ENCODE measurements at places on chromosomes 11 and 22.

DNA sequence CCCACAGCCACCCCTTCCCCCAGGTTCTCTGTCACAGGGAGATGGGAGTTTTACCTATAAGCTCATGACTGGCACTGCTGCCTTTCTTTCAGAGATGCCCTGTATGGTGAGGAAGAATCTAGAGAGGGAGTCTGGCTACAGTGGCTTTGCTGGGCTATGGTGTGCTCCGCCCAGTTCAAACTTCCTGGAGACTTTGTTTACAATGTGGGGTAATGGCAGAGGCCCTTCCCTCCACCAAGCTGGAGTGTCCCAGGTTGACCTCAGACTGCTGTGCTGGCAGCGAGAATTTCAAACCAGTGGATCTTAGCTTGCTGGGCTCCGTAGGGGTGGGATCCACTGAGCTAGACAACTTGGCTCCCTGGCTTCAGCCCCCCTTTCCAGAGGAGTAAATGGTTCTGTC lies 143.5 kb downstream of the MSANTD4 start:
- DNase-seq = no peak

GRCh38 chr11:10317776-10318526 lies 13.1 kb downstream of the ADM start:
- DNase-seq = no peak

DNA sequence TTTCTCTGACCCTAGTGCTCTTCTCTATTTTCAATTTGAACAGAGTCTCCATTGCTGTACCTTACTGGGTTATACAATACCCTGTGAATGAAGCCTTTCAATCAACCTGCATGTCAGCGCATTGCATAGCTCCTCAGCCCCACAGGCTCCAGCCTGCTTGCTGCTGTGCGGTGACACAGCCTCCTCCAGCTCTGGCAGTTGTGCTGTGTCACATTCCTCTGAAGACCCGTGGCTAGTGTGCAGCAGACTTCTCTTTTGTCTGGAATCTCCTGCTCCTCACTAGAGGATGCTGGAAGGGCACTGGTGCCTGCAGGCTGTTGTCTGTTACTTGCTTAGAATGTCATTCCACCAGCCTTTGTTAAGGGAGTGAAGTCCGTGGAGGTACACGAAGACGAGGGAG lies 390.1 kb upstream of the B3GAT1 start:
- DNase-seq = no peak

GRCh38 chr11:35288309-35288708 lies 131.0 kb downstream of the SLC1A2 start:
- no peak for DNase-seq

- DNase-seq = no peak
These were observed 435.1 kb upstream of the CCDC90B start for GRCh38 chr11:83721263-83721662.

- DNase-seq = no peak
These were observed 583 bp downstream of the APLP2 start for GRCh38 chr11:130070109-130070845.

DNA sequence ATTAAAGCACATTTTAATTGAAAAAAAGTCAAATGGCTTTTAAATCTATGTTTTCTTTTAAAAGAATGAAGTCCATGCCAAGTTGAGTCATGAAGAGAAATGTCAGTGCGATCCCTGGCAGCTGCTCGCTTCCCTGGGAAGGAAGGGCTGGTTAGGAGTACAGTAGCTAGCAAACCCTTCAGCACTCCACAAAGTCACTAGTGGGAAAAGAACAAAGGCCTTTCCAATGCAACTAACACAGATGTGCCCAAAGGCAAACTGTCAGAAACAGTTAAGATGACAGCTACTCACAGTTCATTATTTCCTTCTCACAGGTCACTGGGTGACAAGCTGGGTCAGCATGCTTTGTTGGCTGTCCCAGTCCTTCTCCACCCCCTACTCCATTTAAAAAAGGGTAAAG lies 308.7 kb downstream of the DCDC1 start:
- no peak for DNase-seq

DNA sequence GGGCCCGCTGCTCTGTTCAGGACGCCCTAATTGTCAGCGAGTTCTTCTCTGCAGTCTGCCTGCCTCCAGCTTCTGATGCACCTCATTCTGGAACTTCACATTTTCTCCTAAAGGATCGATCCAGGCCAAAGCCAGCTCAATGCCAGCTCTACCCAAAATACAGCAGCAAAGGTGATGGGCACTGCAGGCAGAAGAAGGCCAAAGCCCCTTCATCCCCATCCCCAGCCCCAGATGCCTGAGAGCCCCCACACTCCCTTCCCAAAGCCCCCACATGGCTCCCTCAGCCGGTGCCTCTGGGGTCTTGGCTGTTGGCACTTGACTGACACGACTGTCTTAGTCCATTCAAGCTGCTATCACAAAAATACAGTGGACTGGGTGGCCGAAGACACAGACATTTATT lies 410.3 kb downstream of the BRD1 start:
- no peak for DNase-seq

GRCh38 chr22:40310081-40310767 lies 36.1 kb upstream of the ADSL start:
- no peak for DNase-seq

DNA sequence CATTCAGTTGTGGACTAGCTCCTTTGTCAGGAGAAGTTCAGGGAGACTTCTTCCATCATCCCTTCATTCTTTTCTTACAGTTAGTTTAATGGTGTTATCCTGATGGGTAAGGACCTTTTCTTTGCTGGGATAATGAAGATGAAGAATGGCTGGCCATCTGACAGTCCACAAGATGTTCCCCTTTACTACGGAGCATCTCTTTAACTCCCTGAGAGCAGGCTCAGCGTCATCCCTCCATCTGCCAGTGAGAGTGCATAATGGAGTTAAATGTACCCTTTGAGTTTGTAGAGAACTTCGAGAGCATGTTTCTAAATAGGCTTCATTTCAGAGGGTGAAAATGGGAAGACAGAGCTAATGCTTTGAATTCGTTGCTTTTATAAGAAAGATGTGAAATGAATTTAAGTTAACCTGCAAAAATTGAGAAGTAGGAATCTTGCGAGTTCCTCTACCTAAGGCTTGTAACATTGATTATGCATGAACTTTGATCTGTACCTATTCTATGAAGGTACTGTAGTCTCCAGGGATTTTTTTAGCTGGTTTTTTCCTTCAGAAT lies 1.7 kb downstream of the EP300 start:
- DNase-seq = no peak

GRCh38 chr11:23103416-23103815 lies 243.1 kb upstream of the CCDC179 start:
- no peak for DNase-seq

DNA sequence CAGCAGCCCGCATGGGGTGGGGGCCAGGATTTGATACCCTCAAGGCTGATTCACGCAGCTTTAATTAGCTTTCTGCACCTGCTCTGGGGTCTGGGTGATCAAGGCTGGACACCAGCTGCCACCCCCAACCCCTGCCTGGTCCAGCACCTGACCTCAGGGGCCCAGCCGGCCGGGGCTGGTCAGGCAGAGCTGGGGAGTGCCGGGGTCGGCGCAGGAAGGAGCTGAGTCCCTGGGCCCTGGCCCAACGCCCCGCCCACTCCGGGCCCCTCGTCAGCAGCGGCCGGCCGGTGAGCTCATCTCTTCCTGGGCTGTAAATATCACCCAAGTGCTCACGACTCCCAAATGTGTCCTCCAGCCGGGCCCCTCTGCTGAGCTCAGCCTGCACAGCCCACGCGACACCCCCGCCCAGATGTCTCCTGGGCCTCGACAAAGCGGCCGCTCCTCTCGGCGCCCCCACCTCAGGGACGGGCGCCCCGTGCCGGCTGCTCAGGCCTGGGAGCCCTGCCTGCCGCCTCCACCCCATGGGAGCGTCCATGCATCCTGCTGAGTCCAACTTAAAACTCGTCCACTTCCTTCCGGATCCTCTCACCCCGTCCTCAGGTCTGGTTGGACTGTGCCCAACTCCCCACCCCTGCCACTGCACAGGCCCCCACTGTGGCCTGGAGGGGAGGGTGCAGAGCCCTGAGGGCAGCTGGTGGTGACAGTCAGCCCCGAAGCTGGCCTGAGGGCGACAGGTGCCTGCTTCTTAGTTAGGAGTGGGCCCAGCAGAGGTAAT lies 29.0 kb downstream of the RTN4R start:
- peak; percentile 23 for DNase-seq

DNA sequence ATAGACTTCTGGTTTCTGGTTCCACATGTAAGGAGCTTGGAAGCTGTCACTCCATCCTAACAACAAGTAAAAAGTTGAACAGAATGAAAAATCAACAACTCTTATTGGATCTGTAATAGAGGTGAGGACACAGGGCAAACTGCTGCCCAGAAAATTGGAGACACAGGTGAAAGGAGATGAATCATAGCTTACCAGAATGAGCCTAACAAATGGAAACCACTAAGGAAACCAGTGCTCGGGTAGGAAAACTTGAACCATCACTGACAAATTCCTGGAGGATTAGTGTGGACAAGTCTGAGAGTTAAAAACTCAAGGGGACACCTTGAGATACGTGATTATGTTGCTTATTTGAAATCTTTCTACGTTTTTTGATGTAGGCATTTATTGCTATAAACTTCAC lies 52.1 kb downstream of the GDPD4 start:
- no peak for DNase-seq

Data from stimulated activated CD8-positive, alpha-beta memory T cell treated with anti-CD3 and anti-CD28 coated beads, Interleukin-7, amount 100 ng/mL, for 4 hours (primary cell).